NCI-H1417 treated with DMSO at 0.1 percent for 48 hours (cell line): ENCODE measurements at places on chromosomes 4 and X.
A peak's percentile ranks its signal among the peaks of the same experiment; 100 is the strongest.

DNA sequence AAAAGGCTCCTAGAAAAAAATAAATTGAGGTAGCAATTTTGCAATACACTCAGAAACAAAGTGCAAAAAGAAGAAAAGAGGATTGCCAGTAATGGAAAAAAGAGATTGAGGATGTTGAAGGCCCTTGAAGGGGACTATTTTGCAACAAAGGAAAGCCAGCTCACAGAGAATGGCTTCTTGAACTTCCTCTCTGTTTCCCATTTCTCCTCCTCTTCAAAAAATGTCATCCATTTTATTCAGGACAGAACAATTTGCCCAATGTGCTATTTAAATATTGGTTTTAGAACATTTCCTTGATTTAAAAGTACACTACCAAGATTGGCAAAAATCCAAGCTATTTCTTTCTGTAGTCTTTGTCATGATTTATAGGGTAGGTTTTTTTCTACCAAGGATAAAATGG, 60.2 kb downstream of the GASK1B start:
- no peak for DNase-seq

DNA sequence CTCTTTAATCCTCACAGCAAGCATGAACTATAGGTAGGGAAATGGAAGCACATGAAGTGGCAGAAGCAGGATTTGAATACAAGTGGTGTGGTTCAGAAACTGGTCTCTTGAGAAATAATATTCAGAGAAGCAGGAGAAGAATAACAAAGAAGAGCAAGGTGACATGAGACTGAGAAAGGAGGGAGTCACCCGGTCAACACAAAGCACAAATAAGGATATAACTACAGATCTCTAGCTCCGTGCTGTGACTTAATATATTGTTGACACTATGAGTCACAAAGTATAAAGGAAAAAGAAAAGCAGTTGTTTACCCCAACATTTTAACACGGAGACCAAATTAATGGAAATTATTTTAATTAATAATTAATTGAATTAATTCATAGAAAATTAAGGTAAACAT, 204.5 kb downstream of the CPE start:
- DNase-seq, result no peak

DNA sequence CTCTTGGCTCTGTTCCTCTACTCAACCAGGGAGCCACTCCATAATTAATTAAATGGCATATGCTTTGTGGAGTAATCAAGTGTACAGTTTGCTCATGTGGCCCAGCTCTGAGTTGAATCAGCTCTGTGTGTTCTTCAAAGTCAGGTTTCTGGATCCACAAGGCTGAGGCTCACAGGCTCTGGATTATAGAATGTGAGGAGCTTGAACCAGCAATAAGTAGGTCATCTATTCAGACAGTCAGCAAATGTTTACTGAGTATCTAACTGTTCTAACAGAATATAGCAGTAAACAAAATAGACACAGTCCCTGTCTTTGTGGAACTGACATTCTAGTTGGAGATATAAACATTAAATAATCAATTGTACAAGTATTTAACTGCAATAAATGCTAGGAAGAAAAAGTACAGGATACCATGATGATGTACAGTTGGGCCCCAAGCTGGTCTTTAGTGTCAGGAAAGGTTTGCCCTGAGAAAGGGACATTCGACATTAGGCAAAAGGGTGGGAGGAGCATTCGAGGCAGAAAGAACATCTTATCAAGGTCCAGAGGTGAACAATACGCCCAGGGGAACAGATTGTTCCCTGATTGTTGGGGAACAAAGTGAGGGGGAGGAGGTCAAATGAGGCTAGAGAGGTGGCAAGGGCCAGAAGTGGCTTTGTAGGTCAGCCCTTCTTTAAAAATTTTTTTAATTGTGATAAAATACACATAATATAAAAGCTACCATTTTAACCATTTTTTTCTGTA, 20.5 kb upstream of the TSR2 start:
- no peak for DNase-seq

DNA sequence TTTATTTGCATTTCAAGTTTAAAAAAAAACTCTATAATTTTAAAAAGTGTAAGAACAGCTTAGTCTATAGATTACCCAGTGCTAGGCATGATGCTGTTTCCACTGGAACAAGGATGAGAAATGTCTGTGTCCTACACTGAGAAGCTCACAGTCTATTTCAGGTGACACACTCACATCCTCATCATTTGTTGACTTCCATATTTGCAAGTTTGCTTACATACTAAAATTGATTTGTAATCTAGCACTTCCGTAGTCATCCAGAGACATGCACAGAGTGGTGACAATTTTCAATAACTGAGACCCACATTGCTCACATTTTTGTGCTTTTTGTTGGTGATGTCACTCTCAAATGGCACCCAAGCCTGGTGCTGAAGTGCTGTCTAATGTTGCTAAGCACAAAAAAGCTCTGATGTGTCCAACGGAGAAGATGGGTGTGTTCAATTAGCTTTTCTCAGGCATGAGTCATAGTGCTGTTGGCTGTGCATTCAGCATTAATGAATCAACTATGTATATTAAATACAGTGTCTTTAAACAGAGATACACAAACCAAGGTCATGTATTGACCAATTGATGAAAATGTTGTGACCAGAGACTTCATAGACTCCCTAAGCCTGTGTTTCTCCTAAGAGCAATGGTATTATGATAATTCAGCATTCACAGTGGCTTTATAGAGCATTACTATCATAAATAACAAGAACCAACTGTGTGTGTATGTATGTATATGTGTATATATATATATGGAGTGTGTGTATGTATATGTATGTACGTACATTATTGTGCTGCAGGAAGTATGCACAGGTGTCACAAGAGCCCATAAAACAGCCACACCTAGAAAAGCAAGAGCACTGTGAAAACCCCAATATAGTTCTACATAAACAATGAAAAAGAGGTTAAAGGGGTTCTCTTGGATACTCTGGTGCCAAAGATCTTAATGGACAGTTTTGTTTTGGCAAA, 31.2 kb upstream of the VCX3B start:
- no peak for DNase-seq

- peak; percentile 2 for DNase-seq
Measured at GRCh38 chrX:74133156-74133796, 170.7 kb upstream of the ZCCHC13 start.

DNA sequence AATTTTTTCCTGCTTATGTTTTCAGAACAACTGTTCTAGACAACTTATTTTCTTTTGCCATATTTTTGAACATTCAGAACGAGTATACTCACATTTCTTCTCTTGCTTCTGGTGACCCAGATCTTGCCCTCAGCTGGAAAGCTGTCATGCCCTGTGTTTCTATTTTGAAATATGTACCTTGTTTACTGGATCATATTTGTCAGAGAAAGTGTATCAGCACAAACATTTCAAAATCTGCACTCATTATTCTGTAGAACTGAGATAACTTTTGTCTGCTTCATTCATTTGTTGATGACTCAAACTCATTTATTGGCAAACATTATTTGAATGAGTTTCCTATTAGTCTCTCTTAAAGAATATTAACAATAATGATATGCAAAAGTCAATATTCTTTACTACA, 46.2 kb upstream of the FAM9A start:
- DNase-seq, result no peak

GRCh38 chr4:16750882-16751642, 147.4 kb downstream of the LDB2 start:
- no peak for DNase-seq

DNA sequence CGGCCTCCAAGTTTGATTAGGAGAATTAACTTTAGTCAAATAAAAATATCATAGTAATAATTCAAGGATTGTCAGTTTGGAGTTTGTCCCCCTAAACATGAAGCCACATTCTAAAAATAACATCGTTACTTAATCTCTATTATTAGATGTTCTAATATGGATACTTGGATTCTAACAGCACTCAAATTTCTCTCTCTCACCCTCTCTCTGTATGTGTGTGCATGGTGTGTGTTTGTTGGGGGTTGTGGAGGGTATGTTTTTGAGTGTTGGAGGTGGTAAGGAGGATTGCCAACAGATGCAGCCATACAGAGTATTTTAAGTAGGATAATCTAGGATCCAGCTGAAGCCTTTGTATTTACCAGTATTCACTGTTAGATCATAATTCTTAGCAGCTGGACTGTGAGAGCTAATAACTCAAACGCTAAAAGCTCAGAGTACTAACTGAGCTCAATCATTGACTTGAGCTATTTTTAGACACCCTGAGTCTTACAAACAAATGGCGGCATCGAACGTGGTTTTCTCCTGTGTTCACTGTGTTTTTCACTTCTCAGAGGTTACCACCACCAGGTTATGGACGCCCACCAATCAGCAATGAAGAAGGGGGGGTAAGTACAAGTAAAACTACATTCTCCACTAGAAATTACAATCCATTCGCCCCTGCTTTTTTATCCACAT, 8.8 kb downstream of the ENAM start:
- DNase-seq, result peak; percentile 18

GRCh38 chr4:111930659-111931058, 214.6 kb upstream of the FAM241A start:
- DNase-seq, result no peak

- no peak for DNase-seq
Measured at GRCh38 chr4:120544838-120545237, 377.7 kb downstream of the PRDM5 start.

GRCh38 chr4:78057135-78057599, at the start of gene FRAS1:
TSS of gene FRAS1 (plus strand) at chr4:78057323. CDS start at chr4:78058010, 687 bp downstream.
- DNase-seq, result peak; percentile 16

GRCh38 chr4:31647786-31648185, 927.6 kb downstream of the PCDH7 start:
- no peak for DNase-seq
